Activated T-helper 1 cell treated with anti-CD3 and anti-CD28 coated beads, Interleukin-12 subunit alpha, Interleukin-12 subunit beta, Interleukin-2, Interleukin-4 antibody, amounts not matched to agents 30 ng/mL and 10 ng/mL and 1 ng/mL, durations not matched to agents 14 hours and 24 hours and 36 hours (primary cell): ENCODE measurements at places on chromosomes 12 and 14. TPM values are rescaled to one million over a fixed set of nuclear protein-coding genes. Genes with fewer than 3 reads are reported as not detected.

DNA sequence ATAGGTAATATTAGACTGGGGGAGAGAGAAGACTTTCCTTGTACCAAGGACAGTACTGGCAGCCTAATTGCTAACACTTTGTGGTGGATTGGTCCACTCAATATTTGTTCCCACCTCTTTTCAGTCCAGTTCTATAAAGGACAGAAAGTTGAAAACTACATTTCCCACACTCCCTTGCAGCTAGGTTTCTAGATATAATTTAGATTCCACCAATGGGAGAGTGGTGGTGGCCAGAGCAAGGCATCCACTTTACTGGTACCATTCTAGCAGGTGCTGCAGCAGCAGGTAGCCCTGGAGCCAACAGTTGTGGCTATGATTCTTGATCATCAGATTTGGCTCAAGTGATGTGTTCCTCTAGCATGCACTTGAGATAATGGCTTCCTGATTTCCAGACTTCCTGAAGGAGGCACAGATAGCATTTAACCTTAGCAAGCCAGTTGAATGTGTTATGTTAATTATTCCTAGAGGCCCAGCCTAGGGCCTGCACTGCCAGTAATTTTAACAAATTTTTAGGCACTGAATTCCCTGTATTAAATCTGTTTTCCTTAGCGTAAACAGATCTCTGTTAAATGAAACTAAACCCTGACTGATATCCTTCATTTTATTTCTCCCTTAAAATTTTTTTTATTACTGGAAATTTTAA lies 24.4 kb downstream of the SLC38A1 start:
- DNase-seq: no peak

GRCh38 chr12:54829511-54829910 lies 24.8 kb upstream of the MUCL1 start:
- no peak for DNase-seq

DNA sequence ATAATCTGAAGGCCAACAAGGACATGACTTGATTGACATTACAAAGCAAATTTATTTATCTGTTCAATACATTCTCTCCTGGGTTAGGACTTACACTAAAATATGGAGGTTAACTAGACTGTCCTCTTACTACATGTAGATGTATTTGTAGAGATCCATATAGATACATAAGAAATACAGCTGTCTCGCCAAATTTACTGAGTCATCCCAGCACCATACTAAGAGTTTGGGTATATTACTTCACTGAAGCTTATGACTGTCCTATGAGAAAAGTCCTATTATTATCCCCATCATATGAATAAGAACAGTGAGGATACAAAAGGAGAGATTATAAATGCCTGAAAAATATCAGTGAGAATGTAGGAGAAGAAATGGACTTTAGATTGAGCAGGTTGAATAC lies 44.8 kb upstream of the ACSM4 start:
- DNase-seq: no peak

DNA sequence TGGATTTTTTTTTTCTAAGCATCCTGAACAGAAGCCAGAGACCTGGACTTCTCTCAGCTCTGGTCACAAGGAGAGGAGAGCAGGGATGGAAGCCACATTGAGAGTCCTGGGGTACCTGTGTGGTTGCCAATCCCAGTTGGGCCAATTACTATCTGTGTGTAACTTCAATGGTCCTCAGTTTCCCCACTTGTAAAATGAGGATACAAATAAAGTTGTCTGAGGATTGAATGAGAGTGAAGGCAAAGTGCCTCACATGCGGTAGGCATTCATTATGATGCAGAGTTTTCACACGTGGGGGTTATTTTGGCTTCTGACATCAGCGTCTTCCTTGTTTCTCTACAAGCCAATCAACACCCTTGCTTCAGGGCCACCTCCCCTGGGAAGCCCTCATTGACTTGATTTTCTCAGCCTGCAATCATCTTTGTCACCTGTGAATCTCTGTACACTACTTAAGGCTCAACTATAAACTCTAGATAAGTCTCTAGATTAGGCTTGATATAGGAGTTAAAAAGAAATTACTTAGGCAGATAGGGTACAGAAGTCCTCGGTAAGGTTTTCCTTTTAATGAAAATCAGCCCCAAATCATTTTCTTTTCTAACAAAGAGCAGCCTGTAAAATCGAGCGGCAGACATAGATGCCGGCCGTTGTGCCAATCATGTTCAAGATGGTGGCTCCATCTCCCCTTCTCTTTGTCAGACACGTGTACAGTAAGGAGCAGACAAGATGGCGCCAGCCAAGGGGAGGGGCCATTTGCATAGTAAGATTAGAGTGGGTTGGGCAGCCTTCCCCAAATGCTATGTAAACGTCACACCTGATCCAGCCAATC lies 37.8 kb upstream of the FICD start:
- no peak for DNase-seq

- DNase-seq: peak; percentile 45
Measured at GRCh38 chr12:68958322-68958721, 25.4 kb upstream of the CPM start.

DNA sequence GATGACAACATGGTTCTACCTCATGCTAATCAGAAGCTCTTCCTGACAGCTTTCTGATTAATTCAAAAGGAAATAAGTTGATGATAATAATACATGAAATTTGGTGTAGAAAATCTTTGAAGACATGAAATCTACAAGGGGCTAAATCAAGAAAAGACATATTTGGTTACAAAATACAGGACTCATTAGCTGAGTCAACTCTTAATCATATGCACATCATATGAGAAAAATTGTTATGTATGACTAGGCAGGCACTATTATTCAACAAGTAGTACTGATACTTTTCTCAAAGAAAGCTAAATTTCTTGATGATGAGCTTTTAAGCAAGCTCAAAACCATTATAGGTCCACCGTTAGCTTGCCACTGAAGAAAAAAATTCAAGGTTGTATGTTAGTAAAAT lies 7.1 kb downstream of the ABCC9 start:
- no peak for DNase-seq

- DNase-seq: no peak
Measured at GRCh38 chr12:3732901-3733300, 20.0 kb downstream of the CRACR2A start.

- DNase-seq: no peak
Measured at GRCh38 chr12:12896260-12896659, 4.9 kb downstream of the GPRC5A start.

DNA sequence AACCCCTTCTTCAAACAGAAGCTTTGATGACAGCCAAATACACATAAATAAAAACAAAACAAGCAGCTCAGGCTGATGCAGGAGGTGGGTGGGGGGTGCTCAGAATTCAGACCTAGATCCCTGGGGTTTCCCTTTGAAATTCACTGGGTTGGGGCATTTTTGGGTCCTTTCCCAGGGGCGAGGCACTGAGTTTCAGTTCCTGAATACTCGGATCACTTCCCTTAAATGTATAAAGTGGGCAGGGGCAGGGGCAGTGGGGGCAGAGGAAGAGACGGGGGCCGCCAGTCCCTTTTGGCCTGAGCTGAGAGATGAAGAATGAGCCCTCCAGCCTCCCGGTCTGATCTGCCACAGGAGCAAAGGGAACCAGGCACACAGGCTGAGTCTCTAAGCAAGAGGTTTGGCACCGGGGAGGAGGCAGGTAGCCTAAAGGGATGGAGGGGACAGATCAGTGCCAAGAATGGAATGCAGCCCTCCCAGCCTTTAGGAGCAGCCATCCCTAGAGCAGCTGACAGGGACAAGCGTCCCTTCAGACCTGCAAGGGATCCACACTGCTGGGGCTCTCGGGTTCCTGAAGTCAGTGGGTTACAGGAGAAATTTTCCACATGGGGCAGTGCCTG lies 20.3 kb downstream of the KDM2B start:
- DNase-seq: no peak

- DNase-seq: no peak
Measured at GRCh38 chr14:81557146-81557545, 23.5 kb upstream of the SEL1L start.

- no peak for DNase-seq
Measured at GRCh38 chr14:72701605-72702004, 192.3 kb downstream of the DPF3 start.

DNA sequence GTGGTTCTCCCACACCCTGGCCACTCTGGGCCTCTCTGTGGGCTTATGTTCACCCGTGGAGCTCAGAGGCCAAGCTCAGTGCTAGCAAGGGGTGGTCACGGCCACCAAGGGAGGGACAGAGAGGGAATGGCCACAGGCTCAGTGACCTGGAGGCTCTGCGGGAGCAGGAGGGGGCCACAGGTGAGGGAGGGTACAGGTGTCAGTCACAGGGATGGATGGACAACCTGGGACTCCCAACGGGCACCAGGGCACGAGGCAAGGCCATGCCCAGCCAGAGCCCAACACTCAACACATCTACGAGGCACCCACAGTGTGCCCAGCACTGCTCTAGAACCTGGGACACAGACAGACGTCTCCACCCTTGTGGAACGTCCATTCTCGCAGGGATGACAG lies 11.3 kb downstream of the NCOR2 start:
- DNase-seq: no peak

GRCh38 chr14:99538733-99539132 lies 57.5 kb downstream of the CCNK start:
- no peak for DNase-seq

GRCh38 chr12:99957866-99958466 lies 26.8 kb downstream of the ANKS1B start:
- no peak for DNase-seq

- DNase-seq: no peak
Measured at GRCh38 chr12:90274407-90274806, 565.8 kb upstream of the ATP2B1 start.

- no peak for DNase-seq
Measured at GRCh38 chr12:57142121-57142520, 5.3 kb downstream of the LRP1-AS start.

DNA sequence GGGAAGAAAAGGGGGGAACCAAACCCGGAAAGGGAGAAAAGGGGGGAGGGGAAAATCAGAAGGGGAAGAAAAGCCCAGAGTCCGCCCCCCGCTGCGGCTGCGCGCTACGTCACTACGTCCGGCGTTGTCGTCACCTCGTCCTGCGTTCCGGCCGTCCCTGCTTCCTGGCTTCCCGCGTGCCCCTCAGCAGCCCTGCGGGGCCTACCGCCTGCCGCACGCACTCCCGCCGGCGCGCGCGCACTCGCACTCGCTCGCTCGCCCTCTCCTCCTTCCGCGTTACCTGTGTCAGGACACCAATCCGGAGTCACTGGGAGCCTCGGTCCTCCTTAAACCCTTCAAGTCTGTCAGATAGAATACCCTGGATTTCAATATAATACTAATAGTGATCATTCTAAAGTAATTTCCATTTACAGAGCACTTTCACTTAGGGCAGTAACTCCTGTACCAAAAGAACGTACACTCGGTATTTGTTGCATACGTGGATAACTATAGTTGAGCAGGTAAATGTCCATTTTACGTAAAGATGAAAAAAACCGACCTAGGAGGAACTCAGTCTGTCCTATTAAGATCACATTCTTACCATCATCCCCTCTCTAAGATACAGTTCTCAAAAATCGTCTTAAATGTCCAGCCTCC lies at the start of gene R3HDM2:
TSS of gene R3HDM2 (minus strand) at position 113 of the 636 bp plus-strand sequence. CDS start 120,615 bp downstream, outside the sequence.
- DNase-seq: peak; percentile 90

DNA sequence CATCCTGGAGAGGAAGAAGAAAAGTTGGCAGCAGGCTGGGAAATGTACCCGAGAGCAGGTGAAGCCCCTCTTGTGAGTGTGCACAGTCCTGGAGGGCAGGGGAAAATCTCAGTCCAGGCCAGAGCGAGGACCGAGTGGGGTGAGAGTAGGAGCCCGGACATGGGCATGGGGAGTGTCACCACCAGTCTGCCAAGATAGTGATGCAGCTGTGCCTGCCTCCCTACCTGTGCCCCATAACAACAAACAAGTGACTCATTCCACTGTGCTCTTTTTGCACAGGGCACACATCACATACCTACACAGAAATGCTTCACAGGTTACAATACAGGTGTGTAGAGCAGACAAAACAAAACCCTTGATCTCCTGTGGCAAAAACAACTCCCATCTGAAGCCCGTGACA lies 205.9 kb upstream of the PELI2 start:
- DNase-seq: no peak

GRCh38 chr12:28552251-28552970 lies 362.2 kb downstream of the CCDC91 start:
- no peak for DNase-seq

GRCh38 chr12:48970702-48971334 lies 717 bp downstream of the WNT10B start:
- DNase-seq: no peak

DNA sequence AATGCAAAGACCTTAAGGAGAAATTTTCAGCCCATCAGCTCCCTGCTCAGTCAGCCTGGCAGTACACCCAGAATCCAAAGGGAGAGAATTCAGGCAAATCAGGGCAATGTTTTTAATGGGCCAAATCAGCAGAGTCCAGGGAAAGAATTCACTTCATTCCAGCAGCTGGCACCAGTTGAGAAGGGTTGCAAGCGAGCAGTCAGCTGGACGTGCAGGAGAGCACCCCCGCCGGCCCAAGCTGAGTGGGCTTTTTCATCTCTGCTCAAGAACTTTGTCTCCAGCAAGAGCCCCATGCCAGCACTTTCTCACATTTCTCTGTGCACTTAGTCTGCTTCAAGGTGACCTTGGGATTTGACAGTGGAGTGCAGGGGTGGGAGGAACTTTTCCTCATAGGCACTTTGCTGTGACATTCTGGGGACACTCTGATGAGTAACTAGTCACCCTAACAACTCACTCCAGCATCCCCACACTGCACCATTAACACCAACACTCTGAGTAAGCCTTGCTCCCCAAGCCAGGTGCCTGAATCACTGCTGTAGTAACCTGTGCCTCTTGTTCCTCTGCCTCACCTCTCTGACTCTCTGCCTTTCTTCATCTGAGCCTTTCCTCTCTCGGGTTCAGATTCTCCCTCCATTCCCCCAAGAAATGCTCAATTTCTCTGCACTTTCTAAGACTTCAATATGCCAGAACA lies 2.2 kb downstream of the ENDOU start:
- no peak for DNase-seq

DNA sequence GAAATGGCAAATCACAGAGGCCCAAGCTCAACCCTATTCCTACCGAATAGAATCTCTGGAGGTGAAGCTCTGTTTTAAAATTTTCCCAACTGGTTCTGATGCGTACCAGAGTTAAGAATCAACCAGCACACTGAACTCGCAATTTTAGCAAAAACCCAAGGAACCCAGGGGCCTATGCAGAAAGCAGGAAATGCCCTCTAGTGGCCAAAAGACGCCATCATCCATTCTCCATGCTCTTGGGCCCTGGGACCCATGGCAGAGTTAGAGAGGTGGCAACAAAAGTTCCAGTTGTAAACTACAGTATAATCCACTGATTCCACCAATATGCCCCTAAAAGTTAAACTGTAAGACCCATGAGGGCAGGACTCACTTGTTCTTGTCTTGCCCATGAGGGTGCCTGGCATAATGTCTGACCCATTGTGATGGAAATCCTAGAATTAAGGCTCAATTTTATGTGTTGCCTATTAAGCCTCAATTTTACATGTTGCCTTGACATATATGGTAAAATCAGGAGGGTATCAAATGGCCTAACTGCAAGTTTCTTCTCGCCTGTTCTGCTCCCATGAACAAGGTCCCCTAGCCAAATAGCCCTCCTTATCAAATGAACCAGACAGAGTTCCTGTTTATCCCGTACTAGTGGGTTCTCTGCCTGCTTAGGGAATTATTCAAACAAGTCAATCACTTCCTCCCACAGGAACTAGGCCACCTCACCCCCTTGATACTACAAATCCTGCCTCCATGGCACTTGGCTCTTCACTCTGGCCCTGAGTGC lies 137.5 kb upstream of the CPM start:
- DNase-seq: peak; percentile 38

IGFBP6 gene
- 0.81 TPM in 1 of 2 replicates, not detected in the other for total RNA-seq

DNAJC22 gene
- 0.16 TPM in 1 of 2 replicates, not detected in the other for total RNA-seq

VAMP1 gene
- 49.7 and 52.8 TPM in 2 replicates for total RNA-seq

FAM90A1 gene
- total RNA-seq: 0.15 and 0.36 TPM in 2 replicates

SLCO1B1 gene
- not detected in 2 replicates for total RNA-seq

HPD gene
- total RNA-seq: not detected in 2 replicates

SRSF9 gene
- total RNA-seq: 233 and 239 TPM in 2 replicates

PLXNC1 gene
- 18.8 and 22.7 TPM in 2 replicates for total RNA-seq

KRT86 gene
- total RNA-seq: 0.73 and 0.93 TPM in 2 replicates

ACOT6 gene
- total RNA-seq: not detected in 2 replicates

CDK2 gene
- total RNA-seq: 93.5 and 109 TPM in 2 replicates
